NCI-H1048 (cell line): ENCODE measurements at places on chromosomes 3 and 15.
A peak's percentile ranks its signal among the peaks of the same experiment; 100 is the strongest.

GRCh38 chr3:13091898-13092611 is 18.8 kb upstream of the IQSEC1 start:
- DNase-seq, result peak; percentile 28

DNA sequence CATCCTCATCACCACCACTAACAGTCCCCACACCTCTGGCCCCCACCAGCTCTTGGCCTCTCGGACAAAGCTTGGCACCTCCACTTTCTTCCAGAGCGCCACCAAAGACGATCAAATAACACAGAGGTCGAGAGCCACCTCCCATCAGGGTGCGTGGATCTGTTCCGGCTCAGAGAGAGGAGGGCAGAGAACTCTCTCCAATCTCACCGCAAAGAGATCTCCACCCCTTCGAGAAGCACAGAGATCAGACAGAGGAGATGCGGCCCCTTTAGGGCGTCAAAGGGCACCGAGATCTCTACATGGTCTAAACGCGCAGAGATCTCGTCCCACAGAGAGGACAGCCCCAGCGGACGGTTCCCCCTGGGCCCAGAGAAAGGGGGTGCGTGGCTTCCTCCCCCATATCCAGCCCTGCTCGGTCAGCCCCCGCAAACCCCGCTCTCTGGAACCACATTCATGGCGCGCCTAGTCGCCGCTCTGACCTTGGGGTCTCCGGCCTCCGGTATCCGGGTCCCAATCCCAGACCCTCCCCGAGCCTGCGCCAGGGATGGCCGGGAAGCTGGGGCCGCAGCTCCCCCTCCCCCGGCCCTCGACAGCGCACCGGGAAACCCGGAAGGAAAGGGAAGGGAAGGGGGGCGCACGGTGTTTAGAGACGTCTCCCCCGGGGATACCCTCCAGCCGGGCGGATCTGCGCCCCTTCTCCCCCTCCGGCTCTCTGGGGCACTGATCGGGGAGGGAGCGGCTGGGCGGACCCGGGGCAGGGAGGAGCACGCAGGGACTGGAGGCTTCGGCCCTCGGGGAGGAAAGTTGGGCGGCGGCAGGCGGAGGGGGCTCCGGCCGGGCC is 608 bp downstream of the SCN5A start:
- no peak for DNase-seq

GRCh38 chr15:62099094-62099601 is 32.4 kb downstream of the C2CD4A start:
- no peak for DNase-seq

DNA sequence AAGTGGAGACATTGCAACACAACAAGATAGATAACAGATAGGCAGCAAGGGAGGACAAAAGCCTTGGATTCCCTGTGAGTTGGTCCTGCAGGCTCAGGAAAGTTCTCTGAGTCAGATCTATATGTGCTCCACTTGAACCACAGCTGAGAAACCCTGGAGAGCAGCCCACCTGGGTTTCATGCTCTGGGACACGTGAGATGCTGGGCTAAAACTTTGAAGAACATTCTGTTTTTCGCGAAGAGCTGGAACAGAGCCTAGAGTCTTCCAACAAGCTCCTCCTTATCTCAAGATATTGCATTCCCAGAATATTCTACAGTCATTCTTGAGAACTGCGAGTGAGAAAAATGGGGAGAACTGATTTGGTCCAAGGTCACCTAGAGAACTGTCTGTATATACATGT is 583.0 kb upstream of the ROBO1 start:
- no peak for DNase-seq

DNA sequence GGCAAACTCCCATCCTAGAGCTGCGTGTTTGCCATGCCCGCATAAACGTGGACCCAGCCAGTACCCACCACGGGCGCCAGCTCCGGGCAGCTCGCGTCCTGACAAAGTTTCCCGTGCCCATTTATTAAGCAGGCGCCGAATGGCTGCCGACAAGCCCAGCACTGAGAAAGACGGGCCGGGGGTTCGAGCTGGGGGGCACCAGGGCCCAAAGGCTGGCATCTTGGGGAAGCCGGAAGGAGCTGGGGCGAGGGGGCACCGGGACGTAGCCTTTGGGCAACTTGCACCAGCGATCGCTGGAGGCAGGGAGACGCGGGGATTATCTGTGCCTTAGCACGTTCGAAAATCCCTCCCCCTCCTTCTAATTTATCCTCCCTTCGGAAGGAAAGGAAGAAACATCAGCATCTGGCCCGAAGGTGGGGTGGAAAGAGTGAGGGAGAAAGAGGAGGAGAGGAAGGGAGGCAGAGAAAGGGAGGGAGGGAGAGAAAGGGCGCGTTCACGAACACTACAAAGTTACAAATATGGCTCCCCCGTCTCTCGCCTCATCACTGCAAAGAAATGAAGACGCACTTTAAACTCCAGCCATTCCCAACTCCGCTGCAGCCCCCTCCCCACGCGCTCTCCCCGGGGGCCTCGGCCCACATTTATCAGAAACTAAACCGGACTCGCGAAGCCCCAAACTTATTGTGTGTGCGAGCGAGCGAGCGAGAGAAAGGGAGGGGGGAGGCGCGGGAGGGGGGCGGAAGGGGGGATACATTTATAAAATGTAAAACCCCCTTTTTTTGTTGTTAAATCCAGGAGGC is 1.0 kb downstream of the ANP32A start:
- no peak for DNase-seq

- DNase-seq, result no peak
These were observed 257.7 kb upstream of the NR2F2 start for GRCh38 chr15:96072821-96073220.

- DNase-seq, result no peak
These were observed 20.8 kb upstream of the ARHGEF3 start for GRCh38 chr3:56822501-56822900.
